ENCODE measurements at places on chromosomes 1 and 21. TPM values are rescaled to one million over a fixed set of nuclear protein-coding genes. Genes with fewer than 3 reads are reported as not detected.

The KIF14 gene
- total RNA-seq = 1.7 TPM

The RAB42 gene
- 8.0 TPM for total RNA-seq

The VN1R5 gene
- not detected for total RNA-seq

The NHLH1 gene
- total RNA-seq = not detected

The TNFRSF1B gene
- 23.7 TPM for total RNA-seq

The GNAT2 gene
- total RNA-seq = 0.17 TPM

The LRRC41 gene
- total RNA-seq = 42.7 TPM

The NRIP1 gene
- total RNA-seq = 63.4 TPM

The CLIC6 gene
- not detected for total RNA-seq

The MROH9 gene
- not detected for total RNA-seq

The HRNR gene
- total RNA-seq = not detected

The LMOD1 gene
- not detected for total RNA-seq

The C1orf116 gene
- not detected for total RNA-seq

The DCST1 gene
- total RNA-seq = not detected

The HCN3 gene
- total RNA-seq = 0.76 TPM

The FCRLA gene
- total RNA-seq = not detected

The SELE gene
- total RNA-seq = 1.5 TPM

The PBX1 gene
- total RNA-seq = 1.5 TPM

The AMPD1 gene
- not detected for total RNA-seq

The GBP3 gene
- total RNA-seq = 6.2 TPM

The SPRR2F gene
- not detected for total RNA-seq

Measured in dermis lymphatic vessel endothelial cell (primary cell).